Dorsolateral prefrontal cortex (tissue), 122 donors: ENCODE measurements at places on chromosomes 13 and 19. TPM values are rescaled to one million over a fixed set of nuclear protein-coding genes. Genes with fewer than 3 reads are reported as not detected.

SHFL gene
- 45.0 TPM for total RNA-seq

PTGIR gene
- 0.41 TPM for total RNA-seq

MEIOSIN gene
- total RNA-seq: not detected

ZNF723 gene
- total RNA-seq: not detected

TNNT1 gene
- total RNA-seq: 15.4 TPM

TMPRSS9 gene
- total RNA-seq: not detected

SLAIN1 gene
- 206 TPM for total RNA-seq

ZNF296 gene
- total RNA-seq: 0.59 TPM

ZNF222 gene
- 7.3 TPM for total RNA-seq

KLK8 gene
- total RNA-seq: not detected

MEDAG gene
- 0.36 TPM for total RNA-seq

CCDC194 gene
- not detected for total RNA-seq

MISP gene
- 0.17 TPM for total RNA-seq

CLPTM1 gene
- 181 TPM for total RNA-seq

ACER1 gene
- not detected for total RNA-seq

NMRK2 gene
- not detected for total RNA-seq

IGSF23 gene
- total RNA-seq: not detected

LRRC4B gene
- 167 TPM for total RNA-seq

C1QTNF9B gene
- not detected for total RNA-seq

P2RY11 gene
- 31.3 TPM for total RNA-seq

KLF5 gene
- total RNA-seq: 2.8 TPM

CA11 gene
- 309 TPM for total RNA-seq

CAPN12 gene
- total RNA-seq: 0.85 TPM

ZNF582 gene
- total RNA-seq: 8.3 TPM

LGI4 gene
- 87.5 TPM for total RNA-seq

MEF2B gene
- 0.74 TPM for total RNA-seq

BEST2 gene
- not detected for total RNA-seq

ZFP36 gene
- total RNA-seq: 19.9 TPM

CYSLTR2 gene
- total RNA-seq: 2.6 TPM

CEACAM20 gene
- not detected for total RNA-seq

NCR1 gene
- not detected for total RNA-seq

MIR17HG gene
- total RNA-seq: 1.8 TPM

NLRP7 gene
- total RNA-seq: not detected
